ENCODE measurements at places on chromosomes 11 and 22.

- peak; percentile 53 for DNase-seq
These were observed 603 bp downstream of the ESRRA start for GRCh38 chr11:64305691-64306562.

DNA sequence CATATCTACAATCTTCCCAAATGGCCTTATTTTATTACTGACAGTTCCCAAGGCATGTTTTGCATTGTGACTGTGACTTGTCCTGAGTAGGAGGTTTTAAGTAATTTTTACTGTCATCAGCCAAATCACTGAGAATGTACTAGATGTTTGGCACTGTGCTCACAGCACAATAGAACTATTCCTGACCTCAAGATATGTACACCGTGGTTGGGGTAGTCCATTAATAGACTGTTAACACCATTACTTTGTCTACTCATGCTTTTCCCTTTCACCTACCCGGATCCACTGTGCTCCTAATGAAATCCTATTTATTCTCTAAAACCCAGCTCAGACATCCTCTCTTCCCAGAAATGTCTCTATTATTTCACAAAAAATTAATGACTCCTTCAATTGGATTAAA, 168.7 kb upstream of the TENM4 start:
- no peak for DNase-seq

DNA sequence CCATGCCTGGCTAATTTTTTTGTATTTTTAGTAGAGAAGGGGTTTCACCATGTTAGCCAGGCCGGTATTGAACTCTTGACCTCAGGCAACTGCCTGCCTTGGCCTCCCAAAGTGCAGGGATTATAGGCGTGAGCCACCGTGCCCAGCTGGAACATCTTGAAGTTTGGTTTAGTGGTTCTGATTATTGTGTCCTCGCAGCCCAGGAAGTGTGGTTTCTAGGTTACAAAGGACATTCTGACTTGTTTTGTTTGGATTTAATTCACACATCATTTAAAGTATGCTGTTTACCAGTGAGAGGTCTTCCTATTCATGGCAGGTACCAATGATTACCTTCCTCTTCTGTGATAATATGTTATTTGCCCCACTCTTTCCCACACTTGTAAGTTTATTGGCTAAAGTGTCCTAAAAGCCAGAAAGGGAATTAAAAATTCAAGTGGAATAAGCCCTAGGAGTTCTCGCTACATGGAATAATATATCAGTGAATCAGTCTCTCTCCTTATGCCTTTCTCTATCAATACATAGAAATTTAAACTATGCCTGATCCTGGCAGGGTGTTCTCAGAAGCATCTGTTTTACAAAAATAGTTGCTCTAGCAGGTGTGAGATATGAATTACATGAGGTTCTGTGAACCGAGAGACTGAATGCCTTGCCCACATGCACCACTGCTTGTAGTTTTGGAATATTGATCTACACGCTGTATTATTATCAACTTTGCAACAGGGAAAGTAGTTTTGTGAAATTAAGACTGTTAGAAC, 263.1 kb downstream of the DDX10 start:
- DNase-seq, result no peak

DNA sequence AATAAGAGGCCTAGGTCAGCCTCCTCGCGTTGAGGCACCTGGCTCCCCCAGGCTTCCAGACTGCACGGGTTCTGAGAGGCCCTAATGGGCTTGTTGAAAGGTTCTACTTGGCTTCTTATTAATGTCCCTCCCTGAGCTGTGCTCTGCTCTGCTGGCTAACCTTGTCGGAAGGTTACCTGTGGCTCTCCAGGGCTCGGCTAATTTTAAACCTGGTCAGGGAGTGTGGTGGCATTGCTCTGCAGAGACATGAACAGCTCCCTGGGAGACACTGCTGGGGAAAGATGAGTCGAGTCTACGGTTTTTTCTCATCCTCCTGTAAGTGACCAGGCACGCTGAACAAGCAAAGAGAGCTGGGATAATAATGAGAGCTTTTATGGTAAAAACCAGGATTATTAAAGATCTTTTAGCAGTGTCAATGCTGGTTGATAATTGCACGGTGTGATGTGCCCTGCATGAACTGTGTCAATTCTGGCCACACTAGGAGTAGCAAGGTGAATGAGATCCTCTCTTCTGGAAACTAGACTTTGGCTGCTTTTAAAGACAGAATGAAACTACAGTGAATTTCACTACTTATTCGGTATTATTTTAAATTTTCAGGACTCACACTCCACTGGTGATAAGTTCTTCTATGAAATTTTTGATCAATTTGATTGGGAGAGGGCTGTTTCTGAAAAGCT, 70.7 kb downstream of the TEAD1 start:
- peak; percentile 62 for DNase-seq

DNA sequence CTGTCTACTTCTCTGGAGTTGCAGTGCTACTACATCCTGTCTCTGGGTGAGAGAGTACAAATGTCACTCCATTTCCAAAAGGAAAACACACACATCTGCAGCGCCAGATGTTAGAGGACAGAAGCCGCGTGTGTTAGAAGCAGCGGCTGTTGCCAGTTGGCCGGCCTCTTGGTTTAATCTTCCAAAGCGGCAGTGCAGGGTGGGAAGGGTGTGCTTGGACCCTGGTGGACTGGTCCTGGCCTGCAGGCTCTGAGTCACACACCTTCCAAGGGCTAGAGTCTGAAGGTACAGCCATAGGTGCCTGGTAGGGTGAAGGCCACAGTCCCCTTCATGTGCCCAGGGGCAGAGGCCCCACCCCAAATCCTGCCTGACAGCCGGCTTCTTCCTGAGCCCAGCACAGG, 99.8 kb downstream of the CTTN start:
- no peak for DNase-seq

DNA sequence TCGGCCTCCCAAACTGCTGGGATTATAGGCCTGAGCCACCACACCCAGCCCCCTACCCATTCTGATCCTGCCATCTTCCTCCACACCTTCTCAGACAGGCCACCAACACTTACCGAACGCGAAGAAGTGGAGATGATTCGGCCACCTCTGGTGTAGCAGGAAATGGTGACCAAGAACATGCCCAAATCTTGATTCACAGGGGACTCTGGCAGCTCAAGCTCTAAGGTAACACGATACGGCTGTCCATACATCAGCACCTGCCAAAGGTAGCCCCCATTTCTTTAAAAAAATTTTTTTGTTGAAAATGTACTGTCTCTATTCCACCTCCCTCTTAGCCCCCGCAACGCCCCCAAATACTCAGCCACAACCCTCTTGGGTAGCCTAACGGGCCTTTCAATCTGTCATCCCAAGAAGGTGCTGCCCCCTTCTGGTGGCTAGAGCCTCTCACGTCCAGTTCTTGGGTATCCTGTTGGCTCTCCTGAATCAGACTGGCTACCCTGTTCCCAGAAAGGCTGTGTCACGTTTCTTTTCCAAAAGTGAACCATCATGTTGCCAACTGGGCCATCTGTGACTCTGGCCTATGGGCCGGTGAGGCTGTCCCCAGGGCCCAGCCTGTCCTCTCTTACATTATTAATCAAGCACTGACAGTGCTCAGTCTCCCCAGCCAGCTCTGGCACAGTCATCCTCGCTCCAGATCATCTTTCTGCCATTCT, 5.3 kb upstream of the LRRN4CL start:
- DNase-seq, result peak; percentile 65

GRCh38 chr11:113286509-113287497, 27.6 kb upstream of the TTC12 start:
- DNase-seq, result no peak

DNA sequence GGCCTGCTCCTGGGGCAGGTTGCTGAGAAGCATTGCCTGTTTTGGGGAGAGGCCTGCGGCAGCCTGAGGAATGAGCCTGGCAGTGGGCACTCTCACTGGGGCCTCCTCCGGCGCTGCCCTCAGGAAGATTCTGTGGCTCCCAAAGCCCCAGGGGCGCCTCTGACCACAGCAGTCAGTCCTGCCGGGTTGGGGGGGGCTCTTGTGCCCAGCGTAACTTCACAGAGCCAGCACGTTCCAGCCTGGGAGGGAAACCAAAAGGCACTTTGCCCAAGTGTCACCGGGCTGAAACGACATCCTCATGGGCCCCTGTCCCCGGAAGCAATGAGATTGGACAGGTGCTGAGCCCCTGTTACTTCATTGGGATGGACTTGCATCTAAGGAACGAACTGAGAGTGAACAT, 4.3 kb upstream of the LRP5 start:
- no peak for DNase-seq

DNA sequence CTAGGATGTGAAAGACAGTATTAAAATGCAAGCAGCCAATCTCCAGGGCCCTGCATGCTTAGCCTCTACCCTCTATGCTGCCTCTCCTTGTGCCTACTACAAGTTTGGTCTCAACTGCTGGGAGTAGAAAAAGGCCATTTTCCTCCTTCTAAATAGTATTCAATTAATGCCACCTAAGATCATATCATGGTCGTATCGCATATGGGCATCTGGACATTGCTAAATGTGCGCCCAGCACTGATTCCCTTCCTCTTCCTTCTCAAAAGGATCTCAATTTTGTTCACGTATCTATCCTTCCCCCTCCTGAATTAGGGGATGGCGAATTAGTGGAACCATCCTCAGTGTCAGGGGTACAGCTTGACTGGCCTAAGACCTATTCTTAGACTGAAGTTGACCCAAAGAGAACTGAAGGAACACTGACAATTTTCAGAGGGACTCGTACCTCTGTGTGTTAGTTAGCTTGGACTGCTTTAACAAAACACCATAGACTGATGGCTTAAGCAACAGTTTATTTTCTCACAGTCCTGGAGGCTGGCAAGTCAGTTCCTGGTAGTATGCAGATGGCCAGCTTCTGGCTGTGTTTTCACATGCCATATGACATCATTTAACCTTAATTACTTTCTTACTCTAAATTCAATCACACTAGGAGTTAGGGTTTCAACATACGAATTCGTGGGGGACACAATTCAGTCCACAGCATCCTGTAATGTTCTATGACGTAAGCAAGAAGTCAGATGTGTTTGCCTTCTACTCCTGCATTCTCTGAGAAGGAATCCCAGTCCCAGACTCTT, 8.5 kb upstream of the NUP50 start:
- DNase-seq, result no peak

GRCh38 chr11:78742430-78742829, 167.8 kb upstream of the NARS2 start:
- peak; percentile 82 for DNase-seq

DNA sequence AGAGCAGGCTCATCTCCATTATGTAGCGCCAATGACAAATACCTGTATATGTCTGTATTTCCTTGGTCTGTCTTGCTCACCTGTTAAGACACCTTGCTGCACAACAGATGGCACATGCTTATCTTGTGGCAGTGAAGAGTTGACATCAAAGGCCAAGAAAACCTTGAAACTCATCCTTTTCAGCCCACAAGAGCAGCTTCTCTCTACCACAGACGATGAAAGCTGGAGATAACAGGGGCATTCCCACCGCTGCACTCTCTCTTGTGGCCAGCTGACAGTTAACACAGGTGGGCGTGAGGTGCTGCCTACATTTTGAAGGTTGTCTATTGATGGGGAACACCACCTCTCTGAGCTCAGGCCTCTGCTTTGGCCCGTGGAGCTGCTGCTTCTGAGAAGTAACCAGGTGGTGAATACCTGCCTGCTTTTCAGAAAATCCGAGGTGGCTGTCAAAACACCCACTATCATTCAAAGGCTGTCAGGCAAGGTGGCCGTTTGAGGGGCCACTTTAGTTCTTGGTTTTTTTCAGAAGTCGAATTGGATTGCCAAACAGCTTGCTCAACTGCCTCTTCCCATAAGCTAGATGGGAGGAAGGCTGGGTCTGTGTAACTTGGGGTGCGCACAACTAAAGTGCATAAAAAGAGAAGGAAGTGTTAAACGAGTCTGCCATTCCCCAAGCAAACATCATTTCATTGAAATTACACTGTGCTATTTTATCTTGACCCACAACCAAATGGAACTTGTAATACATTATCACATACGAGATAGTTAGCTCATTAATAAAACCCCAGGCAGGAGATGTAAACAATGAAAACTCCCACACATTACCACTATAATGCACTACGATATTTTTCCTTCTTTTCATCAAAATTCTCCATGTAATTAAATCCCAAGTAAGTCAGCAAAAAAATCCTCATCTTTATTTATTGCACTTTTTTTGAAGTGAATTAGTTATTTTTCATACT, 87.1 kb upstream of the RAG2 start:
- DNase-seq, result no peak

DNA sequence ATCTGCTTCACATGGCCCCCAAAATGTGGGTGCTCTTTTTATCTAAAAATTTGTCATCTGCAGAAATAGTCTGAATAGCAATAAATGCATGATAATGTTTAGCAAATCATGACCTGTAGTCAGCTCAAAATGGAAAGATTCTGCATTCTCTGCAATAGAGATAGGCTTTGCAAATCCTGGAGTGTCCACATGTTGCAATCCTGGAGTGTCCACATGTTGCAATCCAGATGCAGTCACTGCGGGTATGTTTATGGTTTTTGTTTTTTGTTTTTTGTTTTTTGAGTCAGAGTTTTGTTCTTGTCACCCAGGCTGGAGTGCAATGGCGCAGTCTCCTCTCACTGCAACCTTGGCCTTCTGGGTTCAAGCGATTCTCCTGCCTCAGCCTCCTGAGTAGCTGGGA, 20.2 kb upstream of the LRRC32 start:
- DNase-seq, result no peak

DNA sequence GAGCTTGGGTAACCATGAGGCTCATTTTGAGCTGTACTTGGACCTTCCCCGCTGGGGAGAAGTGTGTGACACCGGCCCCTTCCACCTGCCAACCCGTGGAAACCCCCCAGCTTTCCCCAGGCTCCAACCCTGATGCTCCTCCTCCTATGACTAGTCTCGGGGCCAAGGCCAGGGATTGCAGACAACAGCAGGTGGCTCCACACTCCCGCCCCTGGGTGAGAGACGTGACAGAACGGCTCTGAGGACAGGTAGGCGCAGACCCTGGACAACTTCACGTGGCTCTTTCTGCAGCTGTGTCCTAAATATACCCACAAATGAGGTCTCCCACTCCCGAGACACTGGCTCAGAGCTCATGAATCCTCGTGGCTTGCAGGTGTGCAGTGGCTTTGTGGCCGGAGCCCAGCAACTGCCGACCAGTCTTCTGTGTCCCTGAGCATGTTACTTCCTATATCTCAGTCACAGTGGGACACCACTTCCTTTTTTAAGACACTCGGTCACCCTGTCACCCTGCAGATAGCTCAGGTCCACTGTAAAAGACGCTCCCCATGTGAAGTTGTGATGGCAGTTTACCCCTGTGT, 55.2 kb downstream of the NECTIN1 start:
- peak; percentile 3 for DNase-seq

DNA sequence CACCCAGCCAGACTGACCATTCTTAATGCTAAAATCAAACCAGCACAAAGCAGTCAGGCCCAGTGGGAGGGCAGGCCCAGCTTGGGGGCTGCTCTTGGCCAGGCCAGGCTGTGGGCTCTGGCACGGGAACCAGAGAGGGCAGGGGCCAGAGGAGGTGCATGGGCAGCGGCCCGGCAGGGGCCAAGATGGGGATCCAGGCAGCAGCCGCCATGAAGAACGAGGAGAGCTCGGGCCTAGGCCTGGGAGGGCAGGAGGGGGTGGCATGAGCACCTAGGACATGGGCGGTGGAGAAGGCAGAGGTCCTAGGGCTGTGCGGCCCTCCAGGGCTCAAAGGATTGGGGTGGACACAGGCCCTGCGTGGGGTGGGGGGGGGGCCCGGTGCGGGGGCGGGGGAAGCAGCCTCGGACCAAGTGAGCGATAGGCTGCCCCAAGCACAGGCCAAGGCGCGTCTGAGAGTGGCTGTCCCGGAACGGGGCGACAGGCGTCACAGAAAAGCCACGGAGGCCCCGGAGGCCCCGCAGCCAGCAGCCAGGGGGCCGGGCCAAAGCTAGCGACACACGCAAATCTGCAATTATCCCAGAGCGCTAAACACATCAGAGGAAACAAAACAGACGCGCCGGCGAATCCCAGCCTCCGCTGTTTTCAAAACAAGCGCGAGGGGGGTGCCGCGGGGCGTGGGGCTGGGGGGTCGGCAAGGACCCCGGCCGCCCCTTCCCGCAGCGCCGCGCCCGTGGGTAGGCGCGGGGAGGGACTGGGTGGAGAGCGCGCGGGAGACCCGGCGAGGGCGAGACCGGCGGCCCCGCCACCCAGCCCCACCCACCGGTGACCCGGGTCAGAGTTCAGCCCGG, 8.3 kb downstream of the PLXNB2 start:
- no peak for DNase-seq
